Stimulated activated CD4-positive, alpha-beta T cell treated with anti-CD3 and anti-CD28 coated beads, Interleukin-4, amount 100 ng/mL, for 4 hours (primary cell): ENCODE measurements at places on chromosomes 13 and 19.

DNA sequence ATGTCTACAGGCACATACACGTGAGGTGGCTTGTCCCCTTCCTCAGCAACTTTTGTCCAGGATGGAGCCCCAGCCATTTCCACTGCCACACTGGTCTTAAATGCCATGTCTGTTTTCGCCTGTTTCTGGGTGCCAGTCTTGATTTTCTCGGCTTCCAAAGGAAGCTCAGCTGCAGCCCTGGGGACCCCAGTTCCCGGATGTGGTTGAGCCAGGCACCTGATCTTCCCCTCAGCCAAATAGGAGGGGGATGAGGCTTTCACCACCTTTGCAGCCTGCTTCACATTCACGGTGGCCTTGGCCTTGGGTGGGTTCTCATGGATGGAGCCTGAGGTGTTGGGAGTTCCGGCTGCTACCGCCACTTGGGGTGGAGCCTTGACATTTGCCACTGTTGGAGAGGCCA lies 8.7 kb downstream of the IQCN start:
- DNase-seq: no peak

GRCh38 chr13:39039041-39039440 lies 785 bp downstream of the NHLRC3 start:
- DNase-seq: no peak

DNA sequence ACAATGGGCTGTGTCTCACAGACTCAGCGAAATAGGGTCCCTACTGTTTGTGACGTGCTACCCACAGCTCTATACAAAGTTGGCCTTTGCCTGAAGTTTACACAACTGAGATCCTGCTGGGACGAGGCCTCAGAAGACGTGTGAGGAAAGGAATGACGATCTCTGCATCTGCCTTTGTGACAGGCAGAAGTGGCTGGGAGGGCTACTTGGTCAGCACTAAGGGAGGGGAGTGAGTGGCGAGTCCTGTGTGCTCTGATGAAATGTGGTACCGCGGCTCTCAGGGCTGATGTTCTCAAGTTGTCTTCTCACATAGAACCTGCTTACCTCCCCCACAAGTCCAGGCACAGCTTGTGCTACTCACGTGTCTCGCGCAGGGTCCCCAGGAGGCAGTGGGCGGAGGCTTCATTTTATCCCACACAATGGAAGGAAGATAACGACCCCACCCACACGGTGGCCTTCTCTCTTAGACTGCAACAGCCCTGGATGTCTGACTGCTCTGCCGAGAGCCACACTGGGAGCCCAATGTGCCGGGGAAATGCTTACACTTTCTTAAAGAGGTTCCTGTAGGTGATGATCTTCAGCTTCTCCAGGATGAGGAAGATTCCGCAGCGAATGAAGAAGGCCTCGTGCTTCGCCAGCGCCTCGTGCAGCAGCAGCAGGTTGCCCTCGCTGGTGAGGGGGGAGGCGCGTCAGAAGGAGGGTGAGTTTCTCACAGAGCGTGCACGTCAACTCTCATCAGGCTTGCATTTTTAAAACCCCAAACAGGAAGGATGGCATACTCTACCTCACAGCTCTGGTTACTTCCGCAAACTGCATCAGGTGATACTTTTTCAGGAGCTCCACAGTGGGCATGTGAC lies 21.2 kb downstream of the PROZ start:
- DNase-seq: no peak

DNA sequence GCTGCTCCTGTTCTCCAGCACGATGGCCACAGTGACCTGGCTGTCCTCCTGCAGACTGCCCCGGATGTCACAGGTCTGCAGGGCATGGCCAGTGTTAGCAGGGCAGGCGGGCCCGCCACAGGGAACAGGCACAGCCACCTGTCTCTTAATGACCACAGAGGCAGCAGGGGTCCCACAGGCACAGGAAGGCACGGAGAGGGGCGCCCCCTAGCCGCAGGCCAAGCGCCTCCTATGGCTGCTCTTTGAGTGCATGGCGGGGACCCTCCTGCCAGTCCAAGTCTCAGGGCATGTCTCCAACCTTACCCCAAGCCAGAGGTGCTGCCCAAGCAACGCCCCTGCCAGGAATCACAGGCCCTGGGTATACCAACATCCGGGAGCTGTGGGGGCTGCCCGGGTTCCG lies 14.1 kb downstream of the IZUMO4 start:
- no peak for DNase-seq

- no peak for DNase-seq
Measured at GRCh38 chr13:46896341-46897137, at the start of gene HTR2A. Gene HTR2A (minus strand): TSS chr13:46897053. CDS start chr13:46895906, 1,147 bp downstream.

DNA sequence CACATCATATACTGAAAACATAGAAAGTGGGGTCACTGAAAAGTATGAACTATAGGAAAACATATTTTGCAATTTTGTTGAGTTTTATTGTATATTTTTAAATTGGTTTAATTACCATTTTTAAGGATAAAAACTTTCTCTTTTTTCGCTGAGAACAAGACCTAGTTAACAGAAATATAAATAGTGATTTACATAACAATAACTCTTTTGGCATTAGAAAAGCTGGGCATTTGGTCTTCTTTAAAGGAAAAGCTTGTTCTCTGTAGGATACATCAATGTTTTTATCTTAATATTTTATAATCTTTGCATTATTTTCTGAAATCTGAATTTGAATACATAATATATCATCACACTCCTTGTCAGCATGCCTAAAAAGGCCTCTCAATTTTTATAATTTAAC lies 47.4 kb upstream of the MYCBP2 start:
- no peak for DNase-seq

GRCh38 chr13:107835339-107836018 lies 379.9 kb downstream of the LIG4 start:
- DNase-seq: no peak

- DNase-seq: no peak
Measured at GRCh38 chr19:13005253-13005652, 10.0 kb downstream of the NFIX start.

DNA sequence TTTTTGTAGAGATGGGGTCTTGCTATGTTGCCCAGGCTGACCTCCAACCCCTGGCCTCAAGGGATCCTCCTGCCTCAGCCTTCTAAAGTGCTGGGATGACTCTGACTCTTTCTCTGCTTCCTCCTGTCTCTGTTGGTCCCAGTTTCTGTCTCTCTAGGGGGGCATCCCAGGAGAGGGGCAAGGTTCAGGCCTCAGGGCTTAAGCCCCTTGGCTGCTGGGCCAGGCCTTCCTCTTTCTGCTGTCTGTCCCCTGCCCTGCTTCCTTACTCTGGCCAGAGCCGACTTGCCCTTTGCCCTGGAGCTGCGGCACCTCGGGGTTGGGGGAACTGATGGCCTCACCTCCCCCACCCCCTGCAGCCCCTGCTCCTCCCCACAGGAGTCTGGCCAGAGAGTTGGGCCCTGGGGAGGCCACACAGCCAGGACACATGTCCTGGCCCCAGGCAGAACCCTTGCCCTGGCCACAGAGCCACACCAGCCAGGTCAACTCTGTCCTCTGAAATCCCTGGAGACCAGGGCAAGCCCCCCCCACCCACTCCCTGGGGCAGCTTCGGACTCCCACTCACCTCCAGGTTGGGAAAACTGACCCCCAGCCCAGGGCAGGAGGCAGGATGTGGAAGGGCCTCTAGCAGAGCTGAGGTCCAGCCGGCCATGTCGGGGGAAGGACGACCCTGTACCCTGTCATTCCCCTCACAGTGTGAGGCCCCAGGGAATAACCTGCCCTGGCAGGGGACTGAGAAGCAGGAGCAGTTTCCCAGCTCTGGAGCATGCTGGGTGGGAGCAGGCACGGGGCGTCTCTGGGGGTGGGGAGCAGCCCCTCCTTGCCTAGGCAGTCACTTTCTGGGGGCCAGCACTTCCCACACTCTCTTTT lies 23.7 kb downstream of the CEBPA start:
- no peak for DNase-seq

- DNase-seq: no peak
Measured at GRCh38 chr19:410243-410781, 1.4 kb upstream of the C2CD4C start.

DNA sequence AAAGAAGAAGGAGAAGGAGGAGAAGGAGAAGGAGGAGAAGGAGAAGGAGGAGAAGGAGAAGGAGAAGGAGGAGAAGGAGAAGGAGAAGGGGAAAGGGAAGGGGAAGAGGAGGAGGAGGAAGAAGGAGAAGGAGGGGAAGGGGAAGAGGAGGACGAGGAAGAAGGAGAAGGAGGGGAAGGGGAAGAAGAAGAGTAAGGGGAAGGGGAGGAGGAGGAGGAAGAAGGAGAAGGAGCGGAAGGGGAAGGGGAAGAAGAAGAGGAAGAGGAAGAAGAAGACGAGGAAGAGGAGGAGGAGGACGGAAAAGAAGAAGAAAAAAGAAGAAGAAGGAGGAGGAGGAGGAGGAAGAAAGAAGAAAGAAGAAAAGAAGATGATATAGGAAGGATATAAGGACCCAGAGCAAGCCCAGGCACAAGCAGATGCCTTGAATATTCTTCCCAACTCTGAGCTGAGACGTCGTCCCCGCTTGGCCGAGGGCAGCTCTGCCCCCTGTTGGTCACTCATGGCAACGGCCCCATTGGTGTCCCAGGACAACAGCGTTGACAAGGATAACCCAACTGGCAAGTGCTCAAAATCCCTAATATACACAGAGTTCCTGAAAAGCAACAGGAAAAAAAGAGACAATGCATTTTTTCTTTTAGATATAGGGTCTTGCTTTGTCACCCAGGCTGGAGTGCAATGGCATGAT lies 30.6 kb upstream of the IGSF23 start:
- no peak for DNase-seq
